CD4-positive, alpha-beta T cell treated with Interleukin-1 beta for 1 hour (primary cell): ENCODE measurements at places on chromosomes 6 and 20.
A peak's percentile ranks its signal among the peaks of the same experiment; 100 is the strongest.

DNA sequence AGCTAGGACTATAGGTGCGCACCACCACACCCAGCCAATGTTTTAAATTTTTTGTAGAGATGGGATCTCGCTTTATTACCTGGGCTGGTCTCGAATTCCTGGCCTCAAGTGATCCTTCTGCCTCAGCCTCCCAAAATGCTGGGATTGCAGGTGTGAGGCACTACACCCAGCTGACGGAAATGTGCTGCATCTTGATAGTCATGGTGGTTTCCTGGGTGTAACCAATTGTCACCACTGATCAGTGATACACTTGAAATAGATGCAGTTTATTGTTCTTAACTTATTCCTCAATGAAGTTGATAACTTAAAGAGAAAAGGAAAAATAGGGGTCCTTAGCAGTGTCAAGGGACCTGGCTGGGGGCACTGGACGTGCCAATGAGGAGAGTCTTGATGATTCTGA is 92.4 kb downstream of the PPP1R14C start:
- DNase-seq: no peak

- DNase-seq: no peak
These were observed 5.9 kb downstream of the NUDT3 start for GRCh38 chr6:34386316-34387137.

DNA sequence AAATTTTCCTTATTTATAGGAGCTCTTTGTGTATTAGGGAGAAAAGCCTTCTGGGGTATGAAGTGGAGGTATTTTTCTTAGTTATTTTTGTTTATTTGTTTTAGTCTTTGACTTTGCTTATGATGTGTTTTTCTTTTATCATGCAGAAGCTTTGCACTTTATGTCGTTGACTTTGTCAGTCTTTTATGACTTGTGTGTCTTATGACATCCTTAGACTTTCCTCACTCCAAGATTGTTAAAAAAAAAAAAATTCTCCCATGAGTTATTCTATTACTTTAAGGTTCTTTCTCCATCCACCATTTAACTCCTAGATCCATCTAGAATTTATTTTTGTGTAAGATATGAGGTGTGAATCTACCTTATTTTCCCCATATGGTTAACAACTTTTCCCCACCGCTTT is 36.6 kb downstream of the BICRAL start:
- DNase-seq: no peak

DNA sequence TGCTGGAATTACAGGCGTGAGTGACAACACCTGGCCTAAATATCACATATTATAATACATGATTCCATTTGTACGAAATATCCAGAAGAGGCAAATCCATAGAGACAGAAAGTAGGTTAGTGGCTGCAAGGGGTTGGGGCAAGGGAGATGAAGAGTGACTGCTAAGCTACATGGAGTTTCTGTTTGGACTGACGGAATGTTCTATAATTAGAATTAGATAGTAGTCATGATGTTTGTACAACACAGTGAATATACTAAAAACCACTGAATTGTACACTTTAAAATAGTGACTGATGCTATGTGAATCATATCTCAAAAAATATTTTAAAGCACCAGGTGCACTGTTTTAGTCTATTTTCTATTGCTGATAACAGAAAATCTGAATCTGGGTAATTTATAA is 3.7 kb upstream of the HEBP2 start:
- no peak for DNase-seq

- DNase-seq: no peak
These were observed 78.6 kb downstream of the TNFRSF21 start for GRCh38 chr6:47231151-47231550.

DNA sequence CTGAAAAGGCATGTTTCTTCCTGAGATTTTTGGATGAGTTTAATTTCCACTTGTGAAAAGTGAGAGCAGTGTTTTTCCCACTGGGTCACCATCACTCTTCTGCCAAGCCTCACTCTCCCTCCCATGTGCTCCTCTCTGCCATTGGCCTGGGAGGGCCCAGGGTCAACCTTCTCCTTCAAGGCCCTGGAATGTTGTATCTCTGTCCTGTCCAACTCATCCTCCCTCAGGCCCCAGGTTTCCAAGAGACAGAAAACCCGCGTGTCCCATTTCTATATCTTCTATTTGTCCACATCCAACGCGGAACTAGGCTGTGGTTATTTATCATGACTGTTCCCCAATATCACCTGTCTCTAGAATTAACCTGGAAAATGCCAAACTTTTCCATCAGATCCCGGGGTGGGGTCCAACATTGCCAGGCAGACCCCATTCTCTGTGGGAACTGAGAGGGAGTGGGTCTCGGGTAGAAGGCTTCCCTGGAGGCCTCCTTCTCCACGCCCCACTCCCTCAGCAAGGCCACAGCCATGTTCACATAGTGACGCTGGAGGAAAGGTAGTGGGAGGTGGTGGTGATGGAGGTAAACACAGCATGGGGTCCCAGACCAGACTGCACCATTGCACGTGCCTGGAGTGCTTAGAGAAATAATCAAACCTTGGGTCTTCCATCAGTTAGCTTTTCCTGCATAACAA is 173.5 kb downstream of the SCP2D1 start:
- no peak for DNase-seq

- DNase-seq: no peak
These were observed 37.9 kb upstream of the RNF217 start for GRCh38 chr6:124924333-124924759.

DNA sequence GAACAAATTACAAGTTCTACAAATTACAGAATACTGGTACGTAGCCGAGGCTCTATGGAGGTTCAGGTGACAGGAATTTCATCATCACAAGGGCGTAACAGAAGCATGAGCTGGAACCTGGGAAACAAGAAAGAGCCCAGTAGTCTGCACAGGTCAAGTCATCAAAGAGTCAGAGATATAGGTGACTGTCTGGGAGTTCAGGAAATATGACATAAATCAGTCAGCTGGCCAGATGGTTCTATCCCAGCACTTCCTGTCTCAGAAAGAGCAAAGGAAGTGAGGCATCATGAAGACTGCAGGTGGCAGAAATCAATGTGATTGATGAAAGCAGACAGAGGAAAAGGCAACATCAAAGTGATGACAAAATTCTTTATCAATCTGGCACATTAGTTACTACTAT is 23.3 kb downstream of the MYCT1 start:
- DNase-seq: no peak

DNA sequence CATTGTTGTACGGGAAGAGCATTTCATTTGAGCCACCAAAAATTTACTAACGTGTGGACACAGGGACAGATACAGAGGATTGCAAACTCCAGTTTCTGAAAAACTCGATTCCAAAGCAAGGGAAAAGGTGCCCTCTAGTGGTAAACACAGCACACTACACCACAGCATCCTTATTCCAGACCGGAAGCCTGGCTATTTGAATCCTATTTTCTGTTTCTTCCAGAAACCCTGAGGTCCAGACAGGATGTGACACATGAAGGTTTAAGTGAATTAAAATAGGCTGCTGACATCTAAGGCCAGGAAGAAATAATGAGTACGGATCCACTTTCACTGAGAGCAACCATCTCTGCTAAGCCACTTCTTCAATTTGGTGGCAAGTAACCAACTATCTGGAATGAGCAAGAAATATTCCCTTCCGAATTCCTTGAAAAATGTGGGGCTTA is 31.8 kb upstream of the GMPR start:
- DNase-seq: peak; percentile 30

DNA sequence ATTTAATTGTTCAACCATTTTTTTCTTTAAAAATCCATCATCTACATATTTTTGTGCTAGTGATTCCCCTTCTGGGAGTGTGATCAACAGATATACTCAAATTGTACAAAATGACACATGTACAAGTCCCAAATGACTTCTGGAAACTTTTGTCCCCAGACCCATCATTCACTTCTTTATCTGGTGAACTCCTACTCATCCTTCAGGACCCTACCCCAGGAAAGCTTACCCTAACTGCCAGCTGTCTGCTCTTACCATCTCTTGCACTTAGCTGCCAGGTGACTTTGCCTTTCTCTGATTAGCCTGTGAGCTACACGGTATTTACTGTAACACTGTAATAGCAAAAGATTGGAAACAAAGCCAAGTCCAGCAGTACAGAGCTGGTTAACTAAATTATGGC is 55.3 kb downstream of the JPH2 start:
- DNase-seq: no peak

DNA sequence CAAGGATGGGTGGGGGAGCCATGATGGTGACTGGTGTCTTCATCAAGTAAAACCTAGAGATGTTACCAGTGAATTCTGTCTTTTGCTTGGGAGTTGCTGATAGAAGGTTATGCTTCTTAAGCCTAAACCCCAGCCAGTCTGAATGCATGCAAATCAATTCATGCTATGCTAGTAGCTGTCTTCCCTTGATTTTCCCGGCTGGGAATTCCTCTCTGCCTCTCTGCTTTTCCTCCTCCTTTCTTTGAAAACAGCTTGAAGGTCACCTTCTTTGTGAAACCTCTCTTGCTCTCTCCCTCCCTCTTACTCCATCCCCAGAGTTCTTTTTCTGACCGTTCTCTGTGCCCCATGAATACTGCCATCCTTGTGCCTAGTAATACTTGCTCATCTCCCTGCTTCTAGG is 58.9 kb downstream of the TMEM200A start:
- DNase-seq: no peak

GRCh38 chr20:61536671-61537070 is 284.6 kb downstream of the CDH4 start:
- no peak for DNase-seq

DNA sequence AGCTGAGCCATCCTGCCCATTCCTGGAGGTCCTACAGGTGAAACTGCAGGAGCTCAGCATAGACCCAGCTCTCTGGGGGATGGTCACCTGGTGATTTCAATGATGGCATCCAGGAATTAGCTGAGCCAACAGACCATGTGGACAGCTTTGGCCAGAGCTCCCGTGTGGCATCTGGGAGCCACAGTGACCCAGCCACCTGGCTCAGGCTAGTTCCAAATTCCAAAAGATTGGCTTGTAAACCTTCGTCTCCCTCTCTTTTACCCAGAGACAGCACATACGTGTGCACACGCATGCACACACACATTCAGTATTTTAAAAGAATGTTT is 44.0 kb downstream of the SIRPA start:
- DNase-seq: no peak

- no peak for DNase-seq
These were observed 66.5 kb downstream of the STK4 start for GRCh38 chr20:45032781-45033180.

GRCh38 chr6:111871725-111872400 is 1.4 kb downstream of the FYN start:
- peak; percentile 9 for DNase-seq
